ENCODE measurements at places on chromosomes 12 and 14.

GRCh38 chr12:124229520-124229919 is 65.4 kb upstream of the RFLNA start:
- H3K36me3 ChIP-seq, result no peaks in the 10 kb centered on the region
- no peak overlapping the region for H3K4me3 ChIP-seq
- H3K4me1 ChIP-seq, result peaks cover 14% of the 10 kb centered on the region

- no peak overlapping the region for H3K4me3 ChIP-seq
- H3K27me3 ChIP-seq, result peaks cover 5% of the 10 kb centered on the region
- H3K4me1 ChIP-seq, result no peaks in the 10 kb centered on the region
- no peaks in the 10 kb centered on the region for H3K36me3 ChIP-seq
These were observed 106.4 kb upstream of the C14orf180 start for GRCh38 chr14:104473244-104473565.

- peaks cover under 1% of the 10 kb centered on the region for H3K27me3 ChIP-seq
- no peaks in the 10 kb centered on the region for H3K4me1 ChIP-seq
- no peaks in the 10 kb centered on the region for H3K36me3 ChIP-seq
- H3K4me3 ChIP-seq, result no peak overlapping the region
- no peak overlapping the region for H3K27ac ChIP-seq
These were observed 83.2 kb downstream of the PAH start for GRCh38 chr12:102833687-102834441.

DNA sequence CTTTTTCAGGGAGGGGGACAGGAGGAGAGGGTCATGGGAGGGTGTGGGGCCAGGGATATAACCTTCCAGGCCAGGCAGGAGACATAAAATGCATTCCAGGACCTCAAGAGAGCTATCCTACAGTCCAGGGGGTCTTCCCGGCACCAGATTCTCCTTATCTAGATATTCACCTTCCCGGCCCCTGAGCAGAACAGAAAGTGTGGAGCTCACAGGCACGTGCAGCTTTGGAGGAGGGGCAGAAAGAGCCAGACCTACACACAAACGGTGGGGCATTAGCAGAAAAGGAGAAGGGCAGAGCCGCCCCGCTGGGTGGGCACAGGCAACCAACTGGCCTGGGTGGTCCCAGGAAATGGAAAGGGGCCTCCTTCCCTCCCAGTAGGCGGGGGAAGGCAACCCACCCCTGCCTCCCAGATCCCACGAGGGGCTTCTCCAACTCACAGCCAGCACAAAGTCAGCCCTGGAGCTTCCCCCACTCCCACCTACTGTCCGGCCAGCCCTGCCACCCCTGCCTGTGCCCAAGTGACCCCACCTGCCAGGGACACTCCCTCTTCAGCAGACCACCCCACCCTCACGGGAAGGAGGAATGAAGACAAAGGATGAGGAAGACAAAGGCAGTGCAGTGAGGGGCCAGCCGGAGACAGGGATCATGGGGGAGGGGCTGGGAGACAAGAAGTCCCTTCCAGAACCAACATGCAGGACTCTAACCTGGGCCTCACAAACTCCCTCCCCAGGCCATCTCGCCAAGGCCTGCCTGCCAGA is 33.3 kb downstream of the CCDC85C start:
- H3K27ac ChIP-seq, result no peak overlapping the region
- no peaks in the 10 kb centered on the region for H3K36me3 ChIP-seq
- H3K4me3 ChIP-seq, result no peak overlapping the region
- peaks cover 4% of the 10 kb centered on the region for H3K4me1 ChIP-seq
- no peak for DNase-seq
- H3K27me3 ChIP-seq, result no peaks in the 10 kb centered on the region

GRCh38 chr12:47721431-47721973 is 3.8 kb downstream of the ENDOU start:
- H3K4me1 ChIP-seq, result peaks cover 64% of the 10 kb centered on the region
- H3K27ac ChIP-seq, result peak overlapping the region; percentile 90
- no peaks in the 10 kb centered on the region for H3K27me3 ChIP-seq
- H3K4me3 ChIP-seq, result peak overlapping the region; percentile 69
- H3K36me3 ChIP-seq, result peaks cover 21% of the 10 kb centered on the region

DNA sequence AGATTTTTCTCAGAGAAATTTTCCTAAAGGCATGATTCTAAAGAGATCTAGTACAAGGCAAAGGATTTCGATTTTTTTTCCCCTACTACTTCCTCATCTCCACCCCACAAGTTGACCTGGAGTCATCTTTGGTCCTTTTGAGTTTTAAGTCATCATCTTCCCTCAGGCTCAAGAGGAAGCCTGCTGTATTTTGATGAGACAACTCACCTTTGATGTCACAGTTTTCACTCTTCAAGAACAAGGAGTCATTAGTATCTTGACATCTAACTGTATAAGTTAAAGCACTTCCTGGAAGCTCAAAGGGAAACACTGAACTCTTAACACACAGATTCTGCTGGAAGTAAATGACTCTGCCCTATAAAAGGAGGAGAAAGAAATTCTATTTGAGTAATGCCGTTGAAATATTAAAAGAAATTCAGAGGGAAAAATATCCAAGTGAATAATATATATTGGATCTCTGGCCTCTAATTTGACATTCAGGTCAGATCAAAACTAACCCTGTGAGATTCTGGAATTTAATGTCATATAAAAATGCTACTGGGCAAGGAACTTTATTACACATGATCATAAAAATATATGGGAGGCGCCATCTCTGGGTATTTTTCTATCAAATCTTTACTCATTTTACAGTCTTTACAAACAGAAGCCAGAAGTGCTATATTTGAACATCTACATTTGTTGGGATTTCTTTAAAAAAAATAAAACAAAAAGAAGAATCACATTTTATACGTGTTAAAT is 435.0 kb downstream of the NRXN3 start:
- H3K27me3 ChIP-seq, result peaks cover 2% of the 10 kb centered on the region
- peaks cover 3% of the 10 kb centered on the region for H3K4me1 ChIP-seq
- DNase-seq, result no peak
- no peak overlapping the region for H3K4me3 ChIP-seq

DNA sequence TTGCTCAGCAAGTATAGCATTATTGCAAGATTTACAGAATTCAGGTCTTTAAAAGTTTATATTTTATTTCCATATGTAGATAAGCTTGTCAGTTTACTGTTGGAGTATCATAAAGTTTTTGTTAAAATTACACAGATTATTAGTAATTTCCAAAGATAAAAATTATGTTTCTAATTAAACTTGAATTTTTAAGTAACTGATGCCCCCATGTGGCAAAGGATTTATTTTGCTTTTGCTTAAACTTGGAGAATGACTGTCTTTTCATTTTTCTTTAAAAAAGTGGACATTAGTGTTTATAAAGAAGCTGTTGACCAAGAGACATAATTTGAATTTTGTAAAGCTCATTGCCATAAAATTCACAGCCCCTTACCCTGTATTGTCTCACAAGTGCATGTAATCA is 45.8 kb downstream of the ETNK1 start:
- no peak overlapping the region for H3K4me3 ChIP-seq
- no peak overlapping the region for H3K27ac ChIP-seq
- H3K36me3 ChIP-seq, result peaks cover 13% of the 10 kb centered on the region
- no peaks in the 10 kb centered on the region for H3K4me1 ChIP-seq

GRCh38 chr14:91298576-91298975 is 54.1 kb upstream of the GPR68 start:
- H3K4me3 ChIP-seq, result no peak overlapping the region
- H3K4me1 ChIP-seq, result peaks cover 5% of the 10 kb centered on the region
- DNase-seq, result no peak
- H3K27ac ChIP-seq, result no peak overlapping the region
- H3K27me3 ChIP-seq, result no peaks in the 10 kb centered on the region

DNA sequence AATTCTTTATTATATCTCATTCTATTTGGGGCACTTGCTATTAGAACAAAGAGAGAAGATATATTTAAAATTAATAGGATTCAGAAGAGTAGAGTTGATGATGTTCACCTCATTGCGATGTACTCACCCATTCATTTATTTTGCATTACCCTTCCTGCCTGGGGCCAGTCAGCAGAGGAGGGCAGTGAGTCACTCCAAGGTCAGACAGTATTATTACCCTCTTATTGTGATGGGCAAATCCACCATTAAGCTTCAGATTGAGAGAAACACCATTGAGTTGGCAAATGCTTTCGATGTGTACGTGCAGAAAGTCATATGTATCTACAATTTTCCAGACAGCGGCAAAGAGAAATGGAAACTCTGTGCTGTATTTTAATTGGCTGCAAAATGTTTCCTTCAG is 134.2 kb downstream of the BICD1 start:
- H3K27ac ChIP-seq, result no peak overlapping the region
- H3K27me3 ChIP-seq, result no peaks in the 10 kb centered on the region
- DNase-seq, result no peak
- no peak overlapping the region for H3K4me3 ChIP-seq

- peaks cover 10% of the 10 kb centered on the region for H3K27me3 ChIP-seq
- H3K27ac ChIP-seq, result no peak overlapping the region
These were observed 27.1 kb downstream of the PLEKHG7 start for GRCh38 chr12:92729773-92730305.

GRCh38 chr14:73739899-73740617 is 25.9 kb upstream of the PNMA1 start:
- H3K27me3 ChIP-seq, result no peaks in the 10 kb centered on the region
- H3K36me3 ChIP-seq, result peaks cover 16% of the 10 kb centered on the region
- H3K4me1 ChIP-seq, result peaks cover 49% of the 10 kb centered on the region
- DNase-seq, result no peak

DNA sequence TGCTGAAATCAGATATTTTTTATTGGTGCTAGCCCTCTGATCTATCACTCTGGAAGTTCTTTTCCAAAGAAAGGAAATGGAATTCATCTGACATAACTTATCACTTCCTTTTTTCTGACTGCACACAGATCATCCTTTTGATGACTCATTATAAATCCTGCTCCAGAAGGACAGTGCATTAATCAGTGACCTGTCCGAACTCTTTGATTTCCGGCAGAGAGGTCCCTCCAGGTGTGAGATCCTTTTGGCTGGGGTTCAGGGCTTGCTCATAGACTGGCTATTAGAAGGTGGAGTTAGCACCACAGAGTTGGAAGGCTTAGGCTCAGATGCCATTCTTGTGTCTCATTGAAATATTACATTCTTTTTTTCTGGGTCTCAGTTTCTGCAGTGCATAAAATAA is 328.2 kb downstream of the ZFP36L1 start:
- no peak overlapping the region for H3K4me3 ChIP-seq
- no peak overlapping the region for H3K27ac ChIP-seq
- no peaks in the 10 kb centered on the region for H3K27me3 ChIP-seq
- no peak for DNase-seq
- peaks cover 2% of the 10 kb centered on the region for H3K36me3 ChIP-seq

DNA sequence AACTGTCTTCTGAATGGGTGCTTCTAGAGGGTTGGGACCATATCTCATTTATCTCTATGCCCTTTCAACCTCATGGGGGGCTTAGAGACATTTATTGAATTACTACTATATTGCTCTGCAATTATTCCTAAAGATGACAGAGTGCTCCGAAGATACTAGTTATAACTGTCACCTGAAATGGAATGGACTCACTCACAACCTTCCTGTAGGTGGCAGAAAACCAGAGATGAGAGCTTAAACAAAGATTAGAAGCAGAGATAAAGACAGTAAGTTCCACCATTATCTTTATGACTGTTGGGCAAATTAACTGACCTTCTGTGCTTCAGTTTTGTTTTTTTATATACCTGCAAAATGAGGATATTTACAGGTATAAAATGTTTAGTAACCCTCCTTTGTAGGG is 31.5 kb upstream of the GTF2A1 start:
- peaks cover 2% of the 10 kb centered on the region for H3K4me1 ChIP-seq
- DNase-seq, result no peak
- H3K27ac ChIP-seq, result no peak overlapping the region
- H3K4me3 ChIP-seq, result no peak overlapping the region

DNA sequence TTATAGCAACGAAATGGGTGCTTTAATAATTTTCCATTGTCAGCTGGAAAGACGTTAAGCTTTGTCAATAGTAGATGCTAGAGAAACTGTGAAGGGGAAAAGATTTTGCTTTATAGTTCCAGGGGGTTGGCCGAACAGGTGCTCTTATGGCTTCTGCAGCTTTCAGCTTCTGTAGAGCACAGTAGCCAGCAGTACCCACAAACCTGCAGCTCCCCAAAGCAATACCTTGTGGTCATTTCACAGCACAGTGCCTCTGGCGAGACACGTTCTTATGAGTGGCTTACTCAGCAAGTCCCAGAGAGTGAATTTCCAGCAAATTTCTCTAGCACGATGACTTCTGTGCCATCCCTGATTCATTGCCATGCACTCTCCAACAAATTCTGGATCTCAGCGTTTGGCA is 416.3 kb upstream of the ATP2B1 start:
- H3K4me3 ChIP-seq, result no peak overlapping the region
- peaks cover 2% of the 10 kb centered on the region for H3K36me3 ChIP-seq
- H3K27ac ChIP-seq, result no peak overlapping the region
- no peak for DNase-seq
- peaks cover 7% of the 10 kb centered on the region for H3K27me3 ChIP-seq
- H3K4me1 ChIP-seq, result no peaks in the 10 kb centered on the region

DNA sequence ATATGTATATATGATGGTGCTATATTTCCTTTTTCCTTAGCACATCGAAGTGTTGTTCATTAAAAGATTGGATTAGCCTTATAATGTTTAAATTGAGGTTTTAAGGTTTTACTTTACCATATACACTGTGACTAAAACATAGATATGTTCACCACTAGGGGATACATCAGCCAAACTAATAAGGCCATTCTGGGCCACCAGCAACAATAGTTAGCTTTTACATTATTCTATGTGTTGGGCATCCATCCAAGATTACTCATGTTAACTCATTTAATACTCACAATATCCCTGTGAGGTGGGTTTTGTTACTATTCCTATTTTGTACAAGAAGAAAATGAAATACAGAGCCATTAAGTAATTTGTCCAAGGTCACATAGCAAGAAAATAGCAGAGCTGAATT is 202.6 kb upstream of the AVPR1A start:
- H3K4me1 ChIP-seq, result no peaks in the 10 kb centered on the region
- H3K27me3 ChIP-seq, result no peaks in the 10 kb centered on the region
- no peak overlapping the region for H3K27ac ChIP-seq
- DNase-seq, result no peak

GRCh38 chr14:28468191-28469151 is 298.1 kb upstream of the FOXG1 start:
- no peaks in the 10 kb centered on the region for H3K27me3 ChIP-seq
- no peak overlapping the region for H3K27ac ChIP-seq
- DNase-seq, result no peak
- H3K4me1 ChIP-seq, result no peaks in the 10 kb centered on the region

- peak overlapping the region; percentile 85 for H3K27ac ChIP-seq
- peaks cover 35% of the 10 kb centered on the region for H3K4me1 ChIP-seq
- H3K27me3 ChIP-seq, result no peaks in the 10 kb centered on the region
These were observed 536 bp upstream of the SLC35E3 start for GRCh38 chr12:68745376-68745903.

DNA sequence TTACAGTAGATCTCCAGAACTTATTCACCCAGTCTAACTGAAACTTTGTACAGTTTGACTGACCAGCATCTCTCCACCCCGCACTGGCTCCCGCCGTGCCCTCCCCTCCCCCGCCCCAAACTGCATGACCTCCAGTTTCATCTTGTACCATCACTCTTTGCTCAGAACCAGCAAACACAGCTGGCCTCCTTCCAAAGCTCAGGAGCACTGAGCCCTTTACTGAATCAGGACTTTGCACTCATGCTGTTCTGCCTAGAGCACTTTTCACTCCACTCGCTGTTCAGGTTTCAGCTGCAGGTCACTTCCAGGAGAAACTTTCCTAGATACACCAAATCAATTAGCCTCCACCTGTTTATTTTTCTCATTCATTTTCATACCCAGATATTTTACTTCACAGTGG is 455.3 kb upstream of the PDE3A start:
- H3K4me1 ChIP-seq, result no peaks in the 10 kb centered on the region
- H3K4me3 ChIP-seq, result no peak overlapping the region
- DNase-seq, result no peak

- peak overlapping the region; percentile 22 for H3K4me3 ChIP-seq
- peak overlapping the region; percentile 65 for H3K27ac ChIP-seq
- DNase-seq, result no peak
- H3K36me3 ChIP-seq, result peaks cover 3% of the 10 kb centered on the region
These were observed 1.4 kb downstream of the FZD10 start for GRCh38 chr12:130163461-130164215.

All from activated naive CD8-positive, alpha-beta T cell treated with anti-CD3 and anti-CD28 coated beads, Interleukin-2, amount 10 ng/mL, durations not matched to agents 7 days and 5 days (primary cell).